Upper lobe of right lung (tissue), 1 donor: ENCODE measurements at places on chromosomes 2 and 18. TPM values are rescaled to one million over a fixed set of nuclear protein-coding genes. Genes with fewer than 3 reads are reported as not detected.

The TCF23 gene
- total RNA-seq = not detected

The SP9 gene
- total RNA-seq = not detected

The ZNF514 gene
- total RNA-seq = 19.8 TPM

The EMILIN2 gene
- 35.2 TPM for total RNA-seq

The TEKT4 gene
- total RNA-seq = not detected

The CGREF1 gene
- total RNA-seq = 0.43 TPM

The LRRC30 gene
- total RNA-seq = not detected

The ZSWIM2 gene
- total RNA-seq = not detected

The SCN7A gene
- total RNA-seq = 97.1 TPM

The DUSP19 gene
- total RNA-seq = 3.0 TPM

The XRCC5 gene
- 178 TPM for total RNA-seq

The SLC4A3 gene
- total RNA-seq = 2.9 TPM

The PSD4 gene
- 37.8 TPM for total RNA-seq
